ENCODE measurements at places on chromosomes 6 and 20.

DNA sequence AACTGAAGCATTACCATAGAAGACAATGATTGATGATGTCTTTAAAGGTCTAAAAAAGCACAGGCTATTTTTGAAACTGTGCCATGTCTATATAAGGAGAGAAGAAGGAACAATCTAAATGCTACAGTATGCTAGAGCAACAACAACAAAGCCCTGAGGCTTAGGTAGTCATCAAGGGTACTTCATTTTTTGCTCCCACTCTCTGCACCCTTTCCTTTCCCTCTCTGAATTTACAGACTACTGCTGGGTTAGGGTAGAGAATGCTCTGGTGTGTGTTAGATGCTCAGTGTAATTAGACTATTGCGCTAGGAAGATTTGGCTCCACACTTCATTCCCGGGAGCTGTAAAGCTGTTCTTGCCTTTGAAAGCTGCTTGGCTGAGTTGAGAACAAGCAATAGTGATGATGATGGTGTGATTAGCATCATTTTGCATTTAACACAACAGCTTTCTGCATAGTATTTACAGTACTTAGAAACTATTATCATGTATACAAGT, 1262.5 kb upstream of the CITED2 start:
- DNase-seq, result no peak

- DNase-seq, result no peak
Measured at GRCh38 chr6:4664117-4664626, 112.0 kb upstream of the CDYL start.

DNA sequence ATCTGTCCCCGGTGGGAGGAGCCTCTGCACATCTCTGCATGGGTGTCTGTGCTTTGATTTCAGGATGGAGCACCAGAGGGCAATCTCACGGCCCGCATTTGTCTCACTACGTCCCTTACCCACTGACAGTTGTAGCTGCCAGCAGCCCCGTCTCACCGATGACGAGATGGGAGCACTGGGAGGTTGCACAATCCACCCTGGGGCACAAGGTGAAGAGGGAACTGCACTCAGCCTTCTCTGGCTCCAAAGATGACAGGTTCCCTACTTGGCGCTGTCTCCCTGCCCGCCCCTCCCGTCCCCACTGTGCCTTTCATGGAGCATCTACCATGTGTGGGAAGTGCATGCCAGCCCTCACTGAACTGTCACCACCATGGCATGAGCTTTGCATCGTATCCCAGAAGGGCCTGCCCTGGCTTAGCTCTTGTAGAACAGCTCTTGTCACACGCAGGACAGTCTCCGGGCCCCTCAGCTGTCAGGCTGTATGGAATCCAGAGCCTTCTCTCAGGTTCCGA, 99.9 kb upstream of the PMEPA1 start:
- DNase-seq, result no peak

DNA sequence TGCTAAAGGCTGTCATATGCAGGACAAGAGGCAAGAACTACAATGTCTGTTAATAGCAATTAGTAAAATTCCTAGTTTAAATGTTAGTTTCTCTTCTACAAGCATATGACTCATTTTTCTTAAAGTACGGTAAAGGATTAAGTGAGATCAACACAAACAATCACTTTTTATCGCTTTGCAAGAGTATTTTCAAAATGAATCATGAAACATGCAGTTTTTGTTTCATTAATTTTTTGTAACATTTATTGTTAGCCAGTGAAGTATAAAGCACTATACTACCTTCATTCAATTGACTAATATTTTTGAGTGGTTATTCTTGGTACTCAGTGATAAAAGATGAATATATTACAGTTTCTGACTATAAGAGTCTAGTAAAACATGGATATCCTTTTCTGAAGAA, 138.6 kb downstream of the AHI1 start:
- DNase-seq, result no peak

DNA sequence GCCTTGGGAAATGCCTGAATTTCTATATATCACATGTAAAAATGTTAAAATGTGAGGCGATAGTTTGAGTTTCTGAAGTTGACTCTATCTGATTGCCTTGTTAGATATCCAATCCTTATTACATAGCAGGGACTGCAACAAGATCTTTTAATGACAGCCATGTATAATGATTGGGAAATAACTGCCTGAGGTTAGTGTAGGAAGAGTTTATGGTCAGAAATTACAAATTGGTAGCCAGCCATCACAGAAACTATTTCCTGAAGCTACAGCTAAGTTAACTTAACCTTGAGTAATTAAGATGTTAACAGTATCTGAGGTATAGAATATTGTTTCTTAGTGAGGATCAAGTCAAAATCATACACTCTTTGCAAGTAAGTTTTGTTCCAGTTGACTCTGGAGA, 41.0 kb downstream of the AKIRIN2 start:
- DNase-seq, result no peak

DNA sequence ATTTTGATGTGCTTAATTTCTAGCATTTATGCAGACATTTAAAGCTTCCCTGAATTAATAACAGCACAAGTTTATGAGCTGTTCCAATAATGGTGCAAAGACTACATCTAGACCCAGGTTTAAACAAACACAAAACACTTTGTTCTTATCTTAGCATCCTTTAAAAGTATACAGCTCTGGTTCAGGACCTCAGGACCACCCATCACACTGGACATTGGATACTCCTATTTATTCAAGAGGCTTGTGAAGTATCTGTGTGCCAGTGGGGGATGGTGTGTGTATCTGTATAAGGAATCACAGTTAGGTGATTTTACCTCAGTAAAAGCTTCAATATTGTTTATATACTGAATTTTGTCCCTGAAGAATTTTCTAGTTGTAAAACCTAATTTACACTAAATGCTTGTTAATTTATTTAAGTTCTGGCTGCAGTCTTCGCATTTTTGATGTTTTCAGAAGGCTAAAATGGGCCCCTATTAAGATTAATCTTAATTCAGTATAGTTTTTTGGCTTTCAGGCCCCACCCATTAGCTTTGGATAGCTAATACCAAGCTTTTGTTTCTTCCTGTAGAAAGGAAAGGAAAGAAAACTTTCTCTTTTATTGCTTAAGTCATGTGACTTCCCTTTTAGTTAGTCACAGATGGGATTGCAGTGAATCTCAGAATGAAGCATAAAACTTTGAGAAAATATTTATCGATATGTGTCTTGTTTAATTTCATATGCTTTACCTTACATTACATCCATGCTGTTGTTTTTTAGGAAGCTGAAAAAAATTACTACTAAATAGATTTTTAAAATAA, 13.1 kb downstream of the LIN28B start:
- DNase-seq, result no peak

DNA sequence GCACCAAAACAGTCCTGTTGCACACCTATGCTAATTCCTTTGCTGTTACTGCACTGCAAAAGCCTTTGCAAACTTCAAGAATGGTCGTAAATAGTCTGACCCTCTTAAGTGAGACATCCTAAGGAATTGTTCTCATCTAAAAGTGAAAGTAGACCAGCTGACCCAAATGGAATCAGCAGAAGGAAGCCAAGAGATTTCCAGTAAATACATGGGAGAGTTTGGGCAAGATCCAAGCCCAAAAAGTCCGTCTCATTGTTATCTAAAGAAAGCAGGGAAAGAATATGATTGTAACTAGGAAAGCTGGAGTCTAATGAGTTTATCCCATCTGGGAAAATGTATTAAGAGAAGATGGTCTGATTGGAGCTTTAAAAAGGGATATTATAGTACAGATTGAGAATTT, 43.0 kb upstream of the HIVEP1 start:
- DNase-seq, result no peak

DNA sequence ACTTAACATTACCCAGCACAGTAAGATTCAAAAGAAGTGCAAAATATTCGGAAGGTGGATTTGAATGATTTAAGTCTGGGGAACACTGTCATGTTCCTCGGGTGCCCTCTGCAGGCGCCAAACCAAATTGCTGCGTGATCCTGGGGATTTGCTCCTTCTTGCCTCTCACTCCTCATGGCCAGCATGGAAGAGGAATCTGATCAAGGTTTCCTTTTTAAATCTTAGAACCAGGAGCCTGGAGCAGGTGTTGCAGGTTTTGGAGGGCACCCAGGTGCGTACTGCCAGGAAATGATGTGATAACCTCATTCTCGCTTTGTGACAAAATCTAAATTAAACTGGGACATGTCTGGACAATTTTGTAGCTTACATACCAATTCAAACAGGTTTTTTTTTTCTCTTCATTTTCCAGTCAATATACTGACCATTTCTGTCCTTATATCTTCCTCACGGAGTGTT, 8.1 kb upstream of the PFDN4 start:
- DNase-seq, result peak; percentile 6

DNA sequence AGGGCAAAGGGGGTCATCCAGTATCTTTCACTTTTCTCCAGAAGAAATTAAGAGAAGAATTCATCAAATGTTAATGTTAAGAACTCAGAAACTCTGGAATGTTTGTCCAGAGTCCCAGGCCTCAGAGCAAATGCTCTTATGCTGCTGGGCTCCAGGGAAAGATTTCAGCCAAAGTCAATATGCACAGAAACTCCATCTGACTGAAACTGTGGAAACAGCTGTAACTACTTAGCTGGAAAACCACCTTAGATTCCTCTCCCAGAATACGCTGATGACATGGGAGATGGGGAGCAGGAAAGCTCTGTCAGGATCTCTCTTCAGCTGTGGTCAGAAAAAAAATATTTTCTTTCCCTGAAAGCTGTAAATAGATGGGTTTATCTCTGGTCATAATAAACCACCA, 559.6 kb downstream of the RFPL4B start:
- DNase-seq, result no peak

- DNase-seq, result no peak
Measured at GRCh38 chr6:89927791-89928550, 33.7 kb downstream of the GJA10 start.

DNA sequence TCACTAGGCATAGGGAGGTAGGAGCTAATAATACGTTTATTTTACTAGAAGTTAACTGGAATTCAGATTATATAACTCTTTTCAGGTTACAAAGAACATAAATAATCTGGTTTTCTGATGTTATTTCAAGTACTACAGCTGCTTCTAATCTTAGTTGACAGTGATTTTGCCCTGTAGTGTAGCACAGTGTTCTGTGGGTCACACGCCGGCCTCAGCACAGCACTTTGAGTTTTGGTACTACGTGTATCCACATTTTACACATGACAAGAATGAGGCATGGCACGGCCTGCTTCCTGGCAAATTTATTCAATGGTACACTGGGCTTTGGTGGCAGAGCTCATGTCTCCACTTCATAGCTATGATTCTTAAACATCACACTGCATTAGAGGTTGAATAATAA, 1.1 kb downstream of the HFE start:
- no peak for DNase-seq

DNA sequence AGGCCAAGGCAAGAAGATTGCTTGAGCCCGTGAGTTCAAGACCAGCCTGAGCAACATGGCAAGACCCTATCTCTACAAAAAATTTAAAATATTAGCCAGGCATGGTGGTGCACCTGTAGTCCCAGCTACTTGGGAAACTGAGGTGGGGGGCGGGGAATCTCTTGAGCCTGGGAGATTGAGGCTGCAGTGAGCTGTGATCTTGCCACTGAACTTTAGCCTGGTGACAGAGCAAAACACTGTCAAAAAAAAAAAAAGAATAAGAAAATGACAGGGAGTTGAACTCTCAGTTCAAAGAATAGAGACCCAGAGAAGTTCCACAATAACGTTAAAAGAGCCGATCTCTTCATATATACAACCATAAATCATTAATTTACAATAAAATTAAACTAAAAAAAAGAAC, 24.8 kb upstream of the AMD1 start:
- DNase-seq, result no peak

DNA sequence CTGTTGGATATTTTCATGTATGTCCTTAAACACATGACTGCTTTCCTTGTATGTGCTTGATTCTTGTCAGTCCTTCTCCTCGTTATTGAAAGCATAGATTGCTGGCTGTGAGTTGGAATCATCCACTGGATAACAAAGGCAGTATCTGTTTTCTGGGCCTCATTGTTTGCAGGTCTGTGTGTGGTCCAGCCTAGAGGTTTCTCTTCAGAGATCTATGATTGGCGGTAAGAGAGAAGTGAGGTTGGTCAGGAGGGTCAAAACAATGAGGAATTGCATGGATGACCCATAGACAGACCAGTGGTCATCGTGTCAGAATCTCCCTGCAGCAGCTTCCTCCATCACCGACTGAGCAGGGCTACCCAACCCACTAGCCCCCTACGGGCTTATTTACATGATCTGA, 915.0 kb downstream of the KIF16B start:
- no peak for DNase-seq

GRCh38 chr6:11445146-11445545, 92.4 kb upstream of the TMEM170B start:
- no peak for DNase-seq

- no peak for DNase-seq
Measured at GRCh38 chr6:75306064-75306463, 21.5 kb upstream of the TMEM30A start.

DNA sequence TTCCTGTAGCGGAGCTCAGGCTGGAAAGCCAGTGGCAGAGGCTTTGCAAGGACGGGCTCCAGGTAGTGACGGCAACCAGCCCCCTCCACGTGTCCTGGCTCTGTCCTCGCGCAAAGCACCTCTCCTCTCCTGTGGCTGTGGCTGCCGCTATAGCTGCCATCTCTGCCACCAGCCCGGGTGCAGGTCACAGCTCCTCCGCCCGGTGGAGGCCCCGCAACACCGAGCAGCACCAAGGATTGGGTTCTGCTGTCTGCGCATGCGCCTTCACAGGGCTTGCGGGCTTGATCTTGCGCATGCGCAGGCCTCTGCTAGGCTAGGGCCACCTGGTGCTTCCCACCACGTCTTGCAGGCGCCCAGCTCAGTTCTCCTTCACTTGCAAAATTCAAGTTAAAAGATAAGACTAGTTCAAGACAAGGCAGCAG, 625.4 kb downstream of the QKI start:
- no peak for DNase-seq

DNA sequence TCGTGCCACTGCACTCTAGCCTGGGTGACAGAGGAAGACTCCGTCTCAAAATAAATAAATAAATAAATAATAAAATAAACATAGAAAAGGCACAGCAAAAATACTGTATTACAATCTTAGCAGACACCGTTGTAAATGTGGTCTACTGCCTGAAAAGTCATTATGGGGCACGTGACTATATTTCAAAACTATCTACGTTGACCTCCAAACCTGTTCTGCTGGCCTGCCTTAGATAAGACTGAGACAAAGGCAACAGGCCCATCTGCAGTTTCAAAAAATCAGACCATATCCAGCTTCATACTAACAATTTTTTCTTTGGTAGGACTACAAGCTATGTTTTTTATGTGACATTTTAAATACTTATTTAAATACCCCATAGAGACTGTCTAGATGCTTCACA, 59.1 kb downstream of the AGPAT4 start:
- no peak for DNase-seq

DNA sequence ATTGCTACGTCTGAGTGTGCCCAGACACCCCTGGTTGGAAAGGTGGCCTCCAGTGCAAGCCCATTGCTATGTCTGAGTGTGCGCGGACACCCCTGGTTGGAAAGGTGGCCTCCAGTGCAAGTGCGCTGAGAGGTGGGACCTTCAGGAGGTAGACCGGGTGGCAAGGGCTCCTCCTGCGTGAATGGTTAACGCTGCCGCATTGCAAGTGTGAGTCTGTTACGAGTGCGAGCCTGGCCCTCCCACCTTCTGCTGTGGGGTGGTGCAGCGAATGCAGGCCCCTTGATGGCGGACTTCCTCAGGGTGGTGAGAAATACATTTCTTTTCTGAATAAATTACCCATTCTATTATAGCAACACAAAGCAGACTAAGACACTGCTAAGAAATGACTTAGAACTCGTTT, 208.8 kb downstream of the DLL1 start:
- no peak for DNase-seq

GRCh38 chr6:99241905-99242534, 107.5 kb downstream of the FAXC start:
- DNase-seq, result no peak

GRCh38 chr6:109526905-109527628, 44.0 kb upstream of the ZBTB24 start:
- DNase-seq, result no peak
